ENCODE measurements at places on chromosomes 7 and 10.

DNA sequence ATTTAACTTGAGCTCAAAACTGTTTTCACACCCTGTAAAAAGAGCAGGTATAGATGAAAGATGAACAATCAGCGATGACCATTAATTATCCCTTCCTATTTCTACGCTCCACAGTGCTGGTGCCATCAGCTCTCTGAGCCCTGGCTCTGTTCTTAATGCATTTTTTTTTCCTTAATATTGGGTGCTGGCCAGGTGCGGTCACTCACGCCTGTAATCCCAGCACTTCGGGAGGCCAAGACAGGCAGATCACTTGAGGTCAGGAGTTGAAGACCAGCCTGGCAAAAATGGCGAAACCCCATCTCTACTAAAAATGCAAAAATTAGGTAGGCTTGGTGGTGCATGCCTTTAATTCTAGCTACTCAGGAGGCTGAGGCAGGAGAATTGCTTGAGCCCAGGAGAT, 4.2 kb downstream of the STEAP4 start:
- DNase-seq: no peak

GRCh38 chr7:157565201-157565626, 228.4 kb downstream of the DNAJB6 start:
- DNase-seq: no peak

DNA sequence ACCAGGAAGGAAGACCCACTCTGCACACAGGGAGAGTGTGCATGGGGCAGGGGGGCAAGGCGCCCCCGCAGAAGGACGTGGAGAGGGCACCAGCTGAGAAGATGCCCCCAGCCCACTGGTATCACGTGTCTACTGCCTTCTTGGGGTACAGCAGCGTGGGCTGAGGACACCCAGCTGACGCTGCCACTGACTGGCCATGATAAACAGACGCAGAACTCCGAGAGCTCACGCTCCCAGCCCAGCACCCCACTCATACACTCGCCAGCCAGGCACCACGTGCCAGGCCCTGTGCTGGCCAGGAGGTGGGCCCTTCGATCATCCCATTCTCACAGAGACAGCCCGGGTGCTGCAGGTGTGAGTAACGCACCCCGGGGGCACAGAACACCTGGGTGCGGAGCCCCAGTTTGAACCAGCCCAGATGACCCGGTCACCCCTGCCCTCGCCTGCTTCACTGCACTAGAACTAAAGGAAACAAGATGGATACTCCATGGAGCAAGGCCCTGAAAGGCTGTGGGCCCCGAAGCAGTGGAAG, 199.8 kb downstream of the MAD1L1 start:
- DNase-seq: no peak

DNA sequence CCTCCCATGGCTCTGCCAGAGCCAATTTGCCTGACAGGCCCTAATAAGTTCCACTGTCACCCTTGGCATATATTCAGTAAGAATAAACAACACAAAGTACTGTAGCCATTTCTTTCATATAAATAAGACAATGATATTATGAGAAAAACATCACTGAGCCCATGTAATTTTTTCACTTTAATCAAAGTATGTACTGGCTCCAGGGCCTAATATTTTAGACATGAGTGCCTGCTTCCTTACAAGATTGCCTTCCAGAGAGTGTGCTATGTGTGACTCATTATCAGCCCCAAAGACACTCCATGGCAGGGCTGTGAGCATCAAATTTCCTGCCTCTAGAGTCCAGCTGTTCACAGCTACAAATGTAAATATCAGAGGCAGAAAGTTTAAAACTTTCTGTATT, 297.6 kb downstream of the LHFPL3 start:
- no peak for DNase-seq

- peak; percentile 72 for DNase-seq
These were observed 1196.9 kb downstream of the SORCS3 start for GRCh38 chr10:105837951-105838350.

All from T-helper 2 cell (primary cell).